Left cardiac atrium (tissue), 4 donors: ENCODE measurements at places on chromosomes 1 and 21. TPM values are rescaled to one million over a fixed set of nuclear protein-coding genes. Genes with fewer than 3 reads are reported as not detected.

The RUNX1 gene
- total RNA-seq, result 7.8 TPM

The RCSD1 gene
- 33.6 TPM for total RNA-seq

The SCCPDH gene
- total RNA-seq, result 26.8 TPM

- no peak for DNase-seq
Measured at GRCh38 chr1:41498391-41498790, 13.9 kb upstream of the EDN2 start.

GRCh38 chr21:17795146-17796036 lies 23.8 kb downstream of the C21orf91 start:
- DNase-seq, result no peak

DNA sequence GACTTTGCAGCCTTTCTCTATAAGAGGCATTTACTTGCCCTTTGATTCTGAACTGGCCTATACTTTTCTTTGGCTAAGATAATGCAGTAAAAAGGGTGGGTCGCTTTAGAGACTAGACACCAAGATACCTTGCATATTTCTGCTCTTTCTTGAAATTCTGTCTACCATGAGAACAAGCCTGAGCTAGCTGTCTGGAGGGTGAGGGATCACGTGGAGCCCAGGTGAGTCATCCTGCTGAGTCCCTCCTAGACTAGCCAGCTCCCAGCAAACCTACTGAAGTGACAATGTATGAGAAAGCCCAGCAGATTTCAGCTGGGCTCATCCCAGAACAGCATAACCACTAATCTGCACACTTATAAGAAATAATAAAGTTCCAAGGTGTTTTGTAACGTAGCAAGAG lies 408.0 kb upstream of the KAZN start:
- DNase-seq, result no peak

GRCh38 chr1:88188038-88188437 lies 496.0 kb upstream of the PKN2 start:
- no peak for DNase-seq

GRCh38 chr1:38613996-38614395 lies 245.6 kb downstream of the RRAGC start:
- DNase-seq, result no peak

DNA sequence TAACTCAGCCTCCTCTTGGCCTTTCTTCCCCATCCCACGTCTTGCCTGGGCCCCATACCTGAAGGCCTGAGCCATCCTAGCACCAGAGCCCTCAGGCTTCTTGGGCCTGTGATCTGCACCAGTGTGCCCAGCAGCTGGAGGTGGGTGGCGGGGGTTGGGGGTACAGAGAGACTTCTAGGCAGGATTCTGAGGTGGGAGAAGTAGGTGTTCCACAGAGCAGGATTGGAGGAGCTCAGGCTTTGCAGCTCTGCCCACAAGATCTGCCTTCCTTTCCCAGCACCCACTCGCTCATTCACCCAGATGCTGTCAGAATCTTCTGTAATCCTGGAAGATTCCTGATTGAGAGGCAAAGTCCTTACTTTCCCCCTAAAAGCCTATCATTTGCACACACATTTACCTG lies 10.0 kb upstream of the GJB5 start:
- no peak for DNase-seq

DNA sequence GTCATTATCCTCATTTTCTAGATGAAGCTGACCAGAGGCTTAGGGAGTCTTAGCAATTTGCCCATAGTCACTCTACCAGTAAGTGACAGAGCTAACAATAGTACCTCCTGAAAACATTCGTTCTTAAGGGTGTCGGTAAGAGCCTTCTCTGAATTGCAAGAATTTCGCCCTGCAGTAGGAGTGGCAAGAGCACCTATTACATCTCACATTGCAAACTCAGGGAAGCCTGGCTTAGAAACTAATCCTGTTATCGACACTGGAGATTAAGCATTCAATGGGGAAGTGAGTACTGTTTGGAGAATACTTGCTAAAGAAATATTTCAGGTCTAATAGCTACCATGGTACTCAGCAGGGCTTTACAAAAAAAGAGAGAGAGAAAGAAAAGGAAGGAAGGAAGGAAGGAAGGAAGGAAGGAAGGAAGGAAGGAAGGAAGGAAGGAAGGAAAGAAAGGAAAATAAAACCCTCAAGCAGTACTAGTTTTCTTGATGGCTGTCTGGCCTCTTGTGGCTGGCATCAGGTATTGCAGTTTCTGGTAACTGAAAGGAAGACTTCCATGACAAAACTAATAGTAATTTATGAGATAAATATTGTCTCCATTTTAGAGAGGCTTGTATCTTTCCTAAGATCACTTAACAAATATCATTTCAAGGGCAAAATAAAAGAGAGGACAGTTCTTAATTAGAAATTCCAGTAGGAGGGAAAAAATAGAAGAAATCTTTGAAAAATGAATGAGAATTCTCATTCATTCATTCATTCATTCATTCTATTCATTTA lies 10.4 kb downstream of the C1orf226 start:
- no peak for DNase-seq

DNA sequence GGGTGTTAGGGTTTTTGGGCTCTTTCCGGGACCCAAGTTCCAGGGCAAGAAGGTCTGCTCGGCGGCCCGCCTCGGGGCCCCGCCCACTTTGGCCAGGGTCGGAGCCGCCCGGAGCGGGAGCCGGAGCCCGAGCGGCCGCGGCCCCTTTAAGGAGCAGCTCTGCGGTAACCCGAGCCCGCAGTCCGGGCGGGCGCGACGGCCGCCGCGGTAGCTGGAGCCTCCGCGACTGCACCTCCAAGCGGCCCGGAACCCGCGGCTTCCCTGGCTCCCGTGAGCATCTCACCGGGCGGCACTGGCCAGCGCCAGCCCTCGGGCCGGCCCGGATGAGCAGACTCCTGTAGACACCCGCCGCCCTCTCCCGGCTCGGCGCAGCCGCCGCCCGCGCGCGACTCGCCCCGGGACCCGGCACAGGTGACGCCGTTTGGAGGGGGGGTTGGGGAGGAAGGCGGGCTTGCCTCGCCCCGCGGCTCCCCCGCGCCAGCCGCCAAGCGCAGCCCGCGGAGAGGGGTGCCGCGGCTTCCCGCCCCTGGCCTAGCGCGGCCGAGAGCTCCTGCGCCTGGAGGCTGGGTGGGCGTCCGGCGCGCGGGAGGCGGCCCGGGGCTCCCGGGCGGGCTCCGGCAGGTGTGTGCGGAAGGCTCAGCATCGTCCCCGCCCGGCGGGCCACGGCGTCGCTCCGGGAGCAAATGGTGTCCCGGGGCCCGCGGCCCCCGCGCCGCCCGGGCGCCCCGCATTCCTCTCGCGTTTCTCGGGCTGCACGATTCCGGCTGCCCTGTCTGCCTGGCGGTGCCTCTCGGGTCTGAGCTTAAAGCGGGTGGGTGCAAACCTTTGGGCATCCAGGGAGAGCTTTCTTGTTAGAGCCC lies at the start of gene TLCD4:
TSS of gene TLCD4 (plus strand) at position 149 of the 860 bp plus-strand sequence. CDS start 26,547 bp downstream, outside the sequence.
- DNase-seq, result peak; percentile 75

GRCh38 chr21:36555199-36555800 lies 75.4 kb upstream of the CLDN14 start:
- DNase-seq, result no peak

GRCh38 chr1:90834886-90835660 lies 118.0 kb upstream of the BARHL2 start:
- DNase-seq, result no peak
